ENCODE measurements at places on chromosomes 6 and 20.

- DNase-seq: no peak
These were observed 33.2 kb downstream of the HLA-DRA start for GRCh38 chr6:32472781-32473375.

- no peak for DNase-seq
These were observed 150.9 kb downstream of the EYA4 start for GRCh38 chr6:133392015-133392414.

DNA sequence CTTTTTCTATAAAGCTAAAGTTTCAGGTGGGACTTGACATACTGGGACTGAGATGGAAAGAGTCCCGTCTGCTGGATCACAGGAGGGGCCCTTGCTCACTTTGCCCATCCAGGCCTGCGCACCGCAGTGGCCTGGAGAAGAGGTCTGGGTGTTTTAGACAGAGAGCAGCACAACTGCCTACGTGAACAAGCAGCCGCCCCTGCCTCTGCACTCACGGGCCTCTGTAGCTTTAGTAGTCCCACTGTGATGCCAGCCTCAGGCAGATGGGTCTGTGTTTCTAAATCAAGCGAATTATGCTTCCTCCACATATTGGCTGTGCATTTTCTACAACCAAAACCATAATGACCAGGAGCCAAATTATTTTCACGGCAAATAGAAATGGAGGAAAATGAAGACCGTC, 184.8 kb upstream of the FOXQ1 start:
- DNase-seq: no peak

DNA sequence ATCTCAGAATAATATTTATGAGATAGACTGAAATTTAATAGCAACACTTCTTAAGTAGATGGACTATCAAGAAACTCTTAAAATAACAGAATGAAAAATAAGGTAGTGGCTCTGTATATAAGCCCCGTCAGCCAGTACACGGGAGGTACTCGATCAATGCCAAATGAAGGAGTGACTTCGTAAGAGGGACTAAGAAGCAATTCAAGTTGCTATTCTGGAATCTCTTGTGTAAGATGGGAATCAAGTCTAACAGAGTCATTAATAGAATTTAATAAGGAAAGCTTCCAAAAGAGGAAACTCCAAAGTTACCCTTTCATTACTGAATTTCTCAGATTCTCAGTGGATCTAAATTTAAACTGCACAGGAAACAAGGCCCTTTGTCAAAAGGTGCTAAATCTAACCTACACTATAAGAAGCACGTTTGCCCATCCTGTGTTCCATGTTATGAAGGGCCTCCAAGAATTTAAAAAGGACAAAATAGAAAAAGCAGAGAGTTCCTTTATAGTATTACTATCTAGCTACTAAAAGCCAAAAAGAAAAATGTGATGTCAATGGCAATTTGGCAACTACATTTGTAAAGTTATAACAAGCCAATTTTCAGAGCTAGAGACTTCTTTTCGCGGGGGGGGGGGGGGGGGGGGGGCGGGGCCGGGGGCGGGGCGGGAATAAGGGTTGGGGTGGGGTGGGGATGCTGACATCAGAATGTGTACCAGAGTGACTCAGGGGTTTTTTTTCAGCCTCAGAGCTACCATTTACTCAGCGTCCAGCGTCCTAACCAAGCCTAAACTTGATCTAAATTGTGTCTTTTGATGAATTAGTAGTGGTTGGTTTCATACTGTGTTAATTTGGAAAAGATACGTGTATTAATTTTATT, 200.6 kb downstream of the GMPR start:
- no peak for DNase-seq

GRCh38 chr20:58579819-58580473, 64.7 kb upstream of the APCDD1L start:
- DNase-seq: no peak

DNA sequence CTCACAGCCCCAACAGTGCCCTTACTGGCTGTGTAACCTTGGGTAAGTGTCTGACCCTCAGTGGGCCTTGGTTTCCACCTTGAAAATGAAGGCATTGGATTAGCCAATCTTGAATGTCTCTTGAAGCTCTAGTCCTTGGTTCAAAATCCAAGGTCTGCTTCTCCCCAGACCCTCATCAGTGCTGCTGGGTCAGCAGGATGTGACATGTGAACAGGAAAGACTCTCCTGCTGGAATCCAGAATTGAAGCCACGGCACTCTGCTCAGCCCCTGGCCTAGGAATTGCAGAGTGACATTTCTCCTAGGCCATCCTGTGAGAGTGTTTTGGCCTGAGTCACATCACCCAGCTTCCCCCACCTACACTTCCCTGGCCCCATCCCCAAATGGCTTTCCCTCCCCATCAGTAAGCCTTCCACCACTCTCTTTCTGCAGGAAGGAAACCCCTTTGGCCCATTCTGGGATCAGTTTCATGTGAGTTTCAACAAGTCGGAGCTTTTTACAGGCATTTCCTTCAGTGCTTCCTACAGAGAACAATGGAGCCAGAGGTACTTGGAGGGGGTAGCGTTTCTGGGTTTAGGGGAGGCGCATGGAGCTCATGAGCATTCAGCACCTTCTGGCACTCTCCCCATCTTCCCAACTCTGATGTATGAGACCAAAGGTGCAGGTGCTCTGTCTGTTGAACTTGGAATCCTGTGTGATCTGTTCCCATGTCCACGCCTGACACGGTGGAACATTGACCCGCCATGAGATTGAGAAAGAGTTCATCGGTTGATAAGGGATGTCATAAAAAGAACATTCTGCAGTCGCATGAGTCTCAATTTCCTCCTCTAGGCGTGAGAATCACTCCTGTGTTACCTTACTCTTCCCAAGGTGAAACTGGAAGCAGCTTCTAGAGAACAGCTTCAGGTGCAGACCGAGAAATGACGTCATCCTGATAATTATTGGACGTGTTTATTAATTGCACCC, 8.8 kb downstream of the POFUT1 start:
- no peak for DNase-seq

GRCh38 chr6:109662192-109662591, 28.8 kb downstream of the AK9 start:
- DNase-seq: no peak

DNA sequence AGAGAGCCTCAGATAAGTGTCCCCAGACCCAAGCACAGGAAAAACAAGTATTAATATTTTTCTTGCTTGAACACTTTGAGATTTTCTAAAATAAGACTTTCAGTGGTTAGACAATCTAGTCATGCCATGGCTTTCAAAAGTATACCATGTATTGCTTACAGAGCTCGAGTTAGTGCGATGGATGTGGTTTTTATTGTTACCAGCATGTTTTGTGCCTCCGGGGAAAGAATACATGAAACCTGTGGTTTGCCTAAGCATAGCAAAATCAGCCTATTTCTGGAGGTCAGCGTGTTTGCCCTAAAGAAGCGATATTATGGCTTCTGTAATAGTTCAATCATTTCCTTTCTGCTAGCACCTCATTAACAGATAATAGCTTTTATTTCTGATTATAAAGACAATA, 21.6 kb downstream of the RIN2 start:
- DNase-seq: no peak

DNA sequence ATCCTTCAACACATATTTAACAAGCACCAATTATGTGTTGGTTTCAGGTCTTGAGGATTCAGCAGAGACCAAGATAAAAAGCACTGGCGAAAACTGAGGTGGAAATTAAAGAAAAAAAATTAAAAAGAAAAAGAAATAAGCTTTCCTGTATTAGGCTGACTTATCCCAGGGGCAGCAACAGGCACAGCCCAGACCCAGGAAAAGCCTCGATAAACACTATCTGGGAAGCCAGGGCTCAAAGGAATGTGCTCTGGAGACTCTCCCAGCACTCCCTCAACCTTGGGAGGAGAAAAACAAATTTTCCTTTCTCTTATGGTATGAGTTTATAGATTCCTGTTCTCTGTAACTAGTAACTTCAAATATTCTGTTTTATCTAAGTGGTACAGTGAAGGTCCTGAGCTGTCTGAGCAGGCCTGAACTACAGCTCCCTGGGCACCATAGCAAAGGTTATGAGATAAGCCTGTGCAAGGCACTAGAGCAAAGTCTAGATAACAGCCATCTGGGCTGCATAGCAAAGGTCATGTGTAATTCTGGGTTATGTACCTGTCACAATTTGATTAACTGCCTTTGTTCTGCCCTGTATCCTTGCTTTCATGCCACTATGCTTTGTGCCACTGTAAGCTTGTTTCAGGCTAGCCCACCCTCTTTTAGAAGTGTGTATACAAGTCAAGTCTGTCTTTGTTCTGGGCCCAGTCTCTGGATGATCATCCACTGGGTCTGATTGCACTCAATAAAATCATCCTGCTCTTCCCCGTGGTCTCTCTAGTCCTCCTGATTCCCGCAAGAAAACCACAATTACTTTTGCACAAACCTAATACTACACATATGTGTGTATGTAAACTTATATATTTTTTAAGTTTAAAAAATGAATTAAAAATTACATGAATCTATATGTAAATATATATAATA, 54.0 kb downstream of the IL22RA2 start:
- DNase-seq: no peak

DNA sequence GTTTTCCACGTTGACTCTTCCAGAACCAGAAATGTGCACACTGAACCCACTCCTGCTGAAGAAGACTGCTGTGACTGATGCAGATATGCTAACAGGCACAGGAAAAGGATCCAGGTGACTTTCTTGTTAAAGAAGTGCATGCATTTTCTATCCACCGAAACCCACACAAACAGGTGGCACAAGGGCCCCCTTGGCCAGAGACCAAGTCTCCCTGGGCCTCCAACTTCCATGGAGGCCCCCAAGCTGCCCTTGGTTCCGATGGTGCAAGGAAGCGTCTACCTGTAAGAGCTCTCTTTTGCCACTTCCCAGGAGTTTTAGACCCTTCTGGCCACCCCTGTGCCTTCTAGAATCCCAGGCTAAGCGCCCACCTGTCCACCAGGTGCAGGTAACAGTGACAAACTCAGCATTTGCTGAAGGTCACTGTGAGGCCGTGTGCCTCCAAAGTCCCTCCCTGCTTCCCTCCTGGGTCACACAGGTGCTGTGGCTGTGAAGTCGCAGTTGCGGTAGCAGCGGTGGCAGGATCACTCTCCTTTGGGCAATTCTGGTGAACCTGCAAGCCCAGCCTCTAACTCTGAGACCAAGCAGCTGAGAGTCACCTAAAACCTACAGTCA, 134.8 kb downstream of the PXDC1 start:
- no peak for DNase-seq

DNA sequence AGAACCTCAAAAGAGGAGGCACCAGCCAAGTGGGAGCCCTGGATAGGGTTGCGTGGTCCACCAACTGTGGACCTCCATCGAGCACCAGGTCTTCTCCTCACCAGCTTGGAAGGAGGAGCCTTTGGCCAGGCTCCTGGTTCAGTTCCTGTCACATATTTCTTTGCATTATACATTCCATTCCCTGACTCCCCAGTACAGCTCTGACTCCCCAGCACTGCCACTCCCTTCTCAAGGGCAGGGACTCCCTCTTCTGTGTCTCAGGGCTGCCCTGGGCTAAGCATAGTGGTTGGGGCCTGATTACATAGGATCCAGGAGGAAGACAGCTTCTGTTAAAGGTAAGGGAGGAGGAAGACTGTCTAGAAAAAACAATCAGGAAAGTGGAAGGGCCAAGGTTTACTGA, 91.1 kb downstream of the MRPL14 start:
- no peak for DNase-seq
